ENCODE measurements at places on chromosomes 5 and 9.

DNA sequence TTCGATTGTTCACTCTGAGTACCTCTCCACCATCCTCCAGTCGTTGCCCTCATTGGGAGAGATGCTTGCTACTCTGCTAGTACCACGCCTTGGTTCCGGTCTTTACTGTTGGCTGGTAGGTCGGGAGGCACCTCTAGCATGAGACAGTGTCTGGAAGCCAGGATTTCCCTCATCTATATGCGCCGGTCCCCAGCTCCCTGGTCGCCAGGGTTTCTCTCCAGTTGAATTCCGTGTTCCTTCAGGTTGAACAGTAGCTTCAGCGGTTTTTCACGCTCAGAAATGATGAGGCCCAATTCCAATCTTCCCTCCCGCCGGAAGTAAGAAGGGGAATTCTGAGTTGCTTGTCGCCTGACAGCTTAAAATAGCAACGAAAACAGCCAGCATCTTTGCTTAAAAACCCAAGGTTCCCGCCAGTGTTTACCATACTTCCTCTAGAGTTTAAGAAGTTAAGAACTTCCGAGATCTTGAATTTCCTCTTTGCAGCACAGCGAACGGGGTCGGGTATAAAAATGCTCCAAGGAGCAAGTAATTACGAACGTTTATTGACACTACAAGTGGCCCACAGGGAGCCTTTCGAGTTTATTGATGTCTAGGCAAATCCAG lies 1.3 kb upstream of the ST8SIA4 start:
- DNase-seq: no peak

- DNase-seq: no peak
Measured at GRCh38 chr5:6082685-6083084, 295.7 kb downstream of the MED10 start.

DNA sequence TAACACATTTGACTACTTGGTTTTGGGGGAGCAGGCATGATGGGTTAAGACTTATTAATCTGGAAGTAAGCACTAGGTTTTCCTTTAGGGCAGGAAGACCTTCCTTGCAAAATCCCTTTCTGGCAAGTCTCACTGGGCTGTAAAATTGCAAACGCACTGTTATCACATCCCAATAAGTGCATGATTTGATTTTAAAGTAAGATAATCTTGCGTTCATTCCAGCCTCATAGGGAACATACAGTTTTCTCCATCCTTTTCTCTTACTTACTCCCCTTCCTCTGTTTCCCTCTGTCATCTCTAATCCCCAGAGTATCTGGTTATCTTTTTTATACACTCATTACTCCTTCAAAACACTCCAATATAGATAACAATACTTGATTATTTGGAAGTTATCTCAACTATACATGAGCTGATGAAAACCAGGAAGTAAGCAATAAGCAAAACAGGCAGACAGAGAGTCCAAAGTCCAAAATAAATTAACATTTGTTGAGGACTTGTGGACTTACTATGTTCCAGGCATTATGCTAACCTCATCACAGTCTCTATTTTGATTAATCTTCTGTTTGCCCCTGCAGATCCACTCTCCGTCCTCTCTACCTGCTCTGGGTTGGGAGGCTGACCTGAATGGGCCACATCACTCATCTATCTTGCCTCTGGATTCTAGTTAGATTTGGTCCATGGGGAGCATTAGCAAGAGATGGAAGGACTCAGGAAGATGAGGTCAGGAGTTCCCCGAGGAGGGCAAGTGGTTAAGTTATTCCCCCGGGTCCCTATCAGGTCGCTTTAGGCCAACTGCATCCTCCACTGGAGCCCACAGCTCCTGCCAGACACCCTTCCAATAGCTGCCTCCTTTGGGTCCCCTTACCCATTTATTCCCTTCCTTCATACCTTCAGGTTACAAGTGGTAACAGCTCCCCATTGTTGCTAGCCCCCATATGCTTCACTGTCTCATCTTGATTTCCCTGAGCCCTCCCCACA lies 60.2 kb downstream of the SLC22A5 start:
- DNase-seq: no peak

GRCh38 chr9:117772960-117773359 lies 68.8 kb downstream of the TLR4 start:
- DNase-seq: no peak

GRCh38 chr9:107065549-107065948 lies 202.6 kb downstream of the ZNF462 start:
- DNase-seq: no peak

- no peak for DNase-seq
Measured at GRCh38 chr9:107471552-107471951, 18.0 kb downstream of the KLF4 start.

DNA sequence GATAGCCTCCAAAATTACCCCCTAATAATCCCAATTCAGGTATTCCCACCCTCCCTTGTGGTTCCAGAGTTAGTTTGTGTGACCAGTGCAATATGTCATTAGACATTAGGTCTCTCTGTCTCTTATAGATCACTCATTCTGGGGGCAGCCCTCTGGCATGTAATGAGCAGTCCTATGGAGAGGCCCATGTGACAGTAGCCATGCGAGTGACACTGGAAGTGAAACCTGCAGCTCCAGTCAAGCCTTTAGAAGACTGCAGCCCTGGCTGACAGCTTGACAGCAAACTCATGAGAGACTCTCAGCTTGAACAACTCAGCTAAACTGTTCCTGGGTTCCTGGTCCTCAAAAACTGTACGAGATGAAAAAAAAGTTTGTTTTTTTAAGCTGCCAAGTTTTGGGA lies 54.0 kb upstream of the HSPB3 start:
- peak; percentile 9 for DNase-seq

GRCh38 chr9:88342246-88342645 lies 46.0 kb upstream of the SPIN1 start:
- DNase-seq: no peak

- DNase-seq: no peak
Measured at GRCh38 chr9:27468462-27469110, 55.5 kb upstream of the IFNK start.

GRCh38 chr9:114405294-114406034 lies 17.7 kb upstream of the AKNA start:
- DNase-seq: peak; percentile 92

DNA sequence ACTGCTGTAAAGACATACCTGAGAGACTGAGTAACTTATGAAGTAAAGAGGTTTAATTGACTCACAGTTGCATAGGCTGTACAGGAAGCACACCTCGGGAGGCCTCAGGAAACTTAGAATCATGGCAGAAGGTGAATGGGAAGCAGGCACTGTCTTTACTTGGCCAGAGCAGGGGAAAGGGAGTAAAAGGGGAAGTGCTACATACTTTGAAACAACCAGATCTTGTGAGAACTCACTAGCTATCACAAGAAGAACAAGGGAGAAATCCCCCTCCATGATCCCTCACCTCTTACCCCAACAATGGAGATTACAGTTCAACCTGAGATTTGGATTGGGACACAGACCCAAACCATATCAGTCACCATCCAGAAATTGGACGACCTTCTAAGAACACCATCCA lies 1285.8 kb upstream of the CDH9 start:
- DNase-seq: no peak

- no peak for DNase-seq
Measured at GRCh38 chr5:150616024-150616470, 24.4 kb upstream of the SYNPO start.

GRCh38 chr5:150352244-150353031 lies 5.1 kb upstream of the TCOF1 start:
- no peak for DNase-seq

GRCh38 chr9:108463932-108464606 lies 391.7 kb downstream of the ACTL7B start:
- no peak for DNase-seq

DNA sequence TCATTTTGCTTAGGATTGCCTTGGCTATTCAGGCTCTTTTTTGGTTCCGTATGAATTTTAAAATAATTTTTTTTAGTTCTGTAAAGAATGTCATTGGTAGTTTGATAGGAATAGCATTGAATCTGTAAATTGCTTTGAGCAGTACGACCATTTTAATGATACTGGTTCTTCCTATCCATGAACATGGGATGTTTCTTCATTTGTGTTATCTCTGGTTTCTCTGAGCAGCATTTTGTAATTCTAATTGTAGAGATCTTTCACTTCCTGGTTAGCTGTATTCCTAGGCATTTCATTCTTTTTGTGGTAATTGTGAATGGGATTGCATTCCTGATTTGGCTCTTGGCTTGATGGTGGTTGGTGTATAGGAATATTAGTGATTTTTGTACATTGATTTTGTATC lies 6.3 kb upstream of the UBE2QL1 start:
- no peak for DNase-seq

- peak; percentile 42 for DNase-seq
Measured at GRCh38 chr9:97470076-97470475, 31.4 kb upstream of the TMOD1 start.

DNA sequence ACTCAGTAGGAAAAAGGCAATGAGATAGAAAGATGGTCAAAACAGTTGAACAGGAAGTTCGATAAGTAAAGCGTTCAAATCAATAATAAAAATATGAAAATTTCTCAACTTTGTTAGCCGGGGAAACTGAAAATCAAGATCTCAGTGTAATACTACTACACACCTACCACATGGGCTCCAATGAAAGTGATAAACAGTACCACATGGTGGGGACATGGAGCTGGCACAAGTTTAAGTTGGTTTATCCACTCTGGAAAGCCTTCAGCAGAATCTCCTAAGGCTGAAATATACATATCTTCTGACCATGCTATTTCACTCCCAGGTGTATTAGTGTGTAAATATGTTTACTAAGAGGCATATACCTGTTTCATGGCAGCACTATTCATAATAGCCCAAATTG lies 126.8 kb downstream of the NXNL2 start:
- DNase-seq: no peak

DNA sequence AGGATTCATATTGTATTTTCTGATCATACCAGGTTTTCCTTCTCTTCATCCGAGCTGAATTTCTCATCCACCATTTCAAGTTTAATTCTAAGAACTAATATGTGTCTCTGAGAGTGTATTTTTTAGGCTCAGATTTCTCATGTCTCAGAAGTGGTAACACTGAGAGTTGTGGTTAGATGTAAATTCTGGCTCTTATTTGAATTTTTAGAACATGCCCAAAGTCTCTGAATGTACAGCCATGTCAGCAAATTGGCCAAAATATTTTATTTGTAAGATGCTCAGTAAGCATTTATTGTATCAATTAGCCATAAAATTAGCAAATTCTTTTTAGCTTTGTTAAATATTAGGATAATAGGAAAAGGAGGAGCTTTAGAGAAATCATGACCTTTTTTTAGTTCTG lies 16.6 kb downstream of the SV2C start:
- DNase-seq: no peak

DNA sequence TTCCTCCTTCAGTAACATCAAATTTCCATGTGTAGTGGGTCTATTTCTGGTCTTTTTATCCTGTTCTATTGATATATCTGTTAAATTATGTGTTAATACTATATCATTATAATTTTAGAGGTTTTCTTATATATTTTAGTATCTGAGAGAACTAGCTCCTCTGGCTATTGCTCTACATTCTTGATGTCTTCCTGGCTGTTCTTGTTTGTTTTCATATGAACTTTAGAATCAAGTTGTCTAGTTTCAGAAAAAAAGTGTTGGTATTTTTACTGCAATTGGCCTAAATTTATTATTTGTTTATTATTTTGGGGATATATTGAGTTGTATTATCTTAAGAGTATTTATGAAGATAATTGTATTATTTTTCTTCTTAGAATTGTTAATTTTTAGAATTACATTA lies 128.0 kb upstream of the ZNF618 start:
- DNase-seq: no peak

DNA sequence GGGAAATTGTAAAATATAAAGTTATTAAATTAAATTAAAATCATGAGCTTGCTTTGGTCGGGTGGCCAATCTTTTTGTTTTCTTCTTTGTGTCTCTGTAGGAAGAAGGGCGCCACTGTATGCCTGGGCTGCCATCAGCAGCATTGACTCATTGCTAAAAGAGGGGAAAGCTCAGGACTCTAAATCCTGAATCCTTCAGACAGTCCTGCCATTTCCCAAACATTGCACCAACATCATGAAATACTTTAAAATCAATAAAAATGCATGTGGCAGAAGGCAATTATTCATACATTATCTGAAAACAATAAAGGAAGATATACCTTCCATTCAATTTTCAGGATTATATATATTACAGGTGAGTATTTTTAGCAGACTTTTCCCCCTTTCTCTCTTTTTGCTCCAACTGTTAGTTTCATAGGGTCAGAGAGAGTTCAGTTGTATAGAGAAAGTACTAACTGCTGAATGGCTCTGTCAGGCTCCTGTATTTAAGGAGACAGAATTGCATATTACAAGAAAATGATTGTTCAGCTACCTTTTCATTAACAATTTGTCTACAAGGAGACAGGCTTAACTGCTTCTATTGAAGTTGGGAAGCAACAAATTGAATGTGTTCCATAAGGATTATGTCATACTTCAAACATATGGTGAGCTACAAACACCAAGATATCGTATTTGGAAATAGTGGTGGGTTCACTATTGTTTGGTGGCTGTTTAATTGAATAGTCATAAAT lies 95.7 kb downstream of the ATPSCKMT start:
- DNase-seq: no peak

DNA sequence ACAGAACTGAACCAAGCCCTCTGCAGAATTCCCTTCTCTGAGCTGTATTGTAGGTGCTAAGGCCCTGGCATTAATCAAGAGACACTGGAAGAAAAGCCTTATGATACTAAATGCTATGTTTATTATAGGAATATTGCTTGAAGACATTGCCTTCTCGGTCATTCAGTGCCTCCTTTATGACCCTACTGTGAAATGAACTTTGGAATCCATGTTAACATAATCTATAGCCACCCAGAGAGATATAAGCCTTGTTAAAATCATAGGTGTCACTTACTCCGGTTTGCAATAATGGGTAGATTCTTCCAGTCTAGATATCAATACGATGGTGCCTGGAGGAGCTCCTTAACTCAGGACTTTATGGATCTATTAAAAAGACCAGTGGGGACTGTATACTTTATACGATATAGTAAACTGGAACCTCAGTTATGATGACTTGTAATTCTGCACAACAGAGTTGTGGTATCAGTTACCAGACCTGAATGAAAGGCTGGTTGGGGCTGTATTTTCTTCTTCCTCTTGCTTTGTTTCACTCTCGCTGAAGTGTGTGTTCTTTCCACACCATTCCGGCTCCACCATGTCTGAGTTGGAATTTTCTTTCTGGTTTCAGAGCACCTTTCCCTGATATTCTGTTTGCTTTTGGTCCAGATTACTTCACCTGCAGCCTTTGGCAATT lies 154.5 kb downstream of the DROSHA start:
- DNase-seq: no peak

DNA sequence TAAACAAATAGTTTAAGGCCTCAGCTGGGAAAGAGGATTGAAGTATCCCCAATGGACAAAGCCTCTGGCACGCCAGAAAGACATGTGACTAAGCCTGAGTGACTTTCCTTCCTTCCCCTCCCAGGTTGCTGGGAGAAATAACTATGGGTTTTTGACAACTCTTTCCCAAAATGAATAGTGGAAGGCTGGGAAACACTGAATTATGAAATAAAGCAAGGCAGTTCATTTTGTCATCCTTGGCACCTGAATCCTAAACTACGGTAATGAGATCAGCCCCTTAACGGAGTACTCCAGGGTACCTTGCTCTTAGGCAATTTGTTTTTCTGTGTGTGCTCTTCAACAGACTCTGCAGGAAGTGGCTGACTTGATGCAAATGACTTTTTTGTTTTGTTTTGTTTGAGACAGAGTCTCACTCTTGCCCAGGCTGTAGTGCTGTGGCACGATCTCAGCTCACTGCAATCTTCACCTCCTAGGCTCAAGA lies 75.2 kb downstream of the LMNB1 start:
- DNase-seq: no peak

- no peak for DNase-seq
Measured at GRCh38 chr5:112787896-112788295, 50.2 kb downstream of the APC start.
